ENCODE measurements at places on chromosomes 7 and 10. TPM values are rescaled to one million over a fixed set of nuclear protein-coding genes. Genes with fewer than 3 reads are reported as not detected.

The FBXO24 gene
- total RNA-seq: 0.85 TPM

The SPDYE6 gene
- total RNA-seq: not detected

The DENND2A gene
- total RNA-seq: not detected

The NUTM2E gene
- not detected for total RNA-seq

The ZNF316 gene
- 26.7 TPM for total RNA-seq

The SNCG gene
- total RNA-seq: 0.29 TPM

The FAM170B gene
- not detected for total RNA-seq

The CALY gene
- total RNA-seq: 0.44 TPM

The STEAP1B gene
- total RNA-seq: 0.41 TPM

The XRCC2 gene
- 13.8 TPM for total RNA-seq

The PTER gene
- 9.6 TPM for total RNA-seq

All from T-helper 1 cell treated with Interleukin-12 subunit alpha and Interleukin-12 subunit beta and Interleukin-4 antibody, amounts not matched to agents 30 ng/mL and 1 ng/mL, for 36 hours (primary cell).